ENCODE measurements at places on chromosomes 3 and 15.

GRCh38 chr3:70309591-70309990 lies 2.8 kb downstream of the MDFIC2 start:
- no peak for DNase-seq

- DNase-seq = no peak
These were observed 34.3 kb upstream of the MANF start for GRCh38 chr3:51350751-51351150.

DNA sequence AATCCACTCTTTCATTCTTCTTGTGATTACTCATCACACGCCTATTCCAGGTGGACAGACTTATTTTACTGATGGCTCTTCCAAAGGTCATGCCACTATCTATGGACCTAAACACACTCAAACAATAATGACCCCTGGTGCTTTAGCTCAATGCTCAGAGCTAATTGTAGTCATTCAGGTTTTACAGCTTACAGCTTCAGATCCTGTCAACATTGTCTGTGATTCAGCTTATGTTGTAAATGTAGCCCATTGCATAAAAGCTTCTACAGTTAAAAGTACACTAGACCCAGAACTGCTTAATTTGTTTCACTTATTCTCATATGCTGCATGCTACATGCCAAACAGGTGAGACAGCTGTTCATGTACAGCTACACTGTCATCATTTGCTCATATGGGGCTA lies 49.2 kb downstream of the LSM3 start:
- no peak for DNase-seq

GRCh38 chr15:33048255-33048654 lies 146.3 kb downstream of the FMN1 start:
- no peak for DNase-seq

- no peak for DNase-seq
These were observed 603.9 kb upstream of the KCNMB2 start for GRCh38 chr3:177932346-177932745.

GRCh38 chr3:40771112-40771511 lies 246.4 kb downstream of the ZNF621 start:
- DNase-seq = no peak
